ENCODE measurements at places on chromosomes 16 and 17. TPM values are rescaled to one million over a fixed set of nuclear protein-coding genes. Genes with fewer than 3 reads are reported as not detected.

Gene SEPTIN1
- total RNA-seq: 2.7 TPM

Gene ACSM2A
- total RNA-seq: not detected

Gene KRT32
- not detected for total RNA-seq

Gene NLRC3
- 0.66 TPM for total RNA-seq

Gene EFCAB5
- total RNA-seq: 0.59 TPM

Gene ITGB4
- 10.6 TPM for total RNA-seq

Gene XPO6
- total RNA-seq: 160 TPM

Gene SKAP1
- total RNA-seq: 0.30 TPM

- peaks cover 12% of the 10 kb centered on the region for H3K4me1 ChIP-seq
- peak overlapping the region; percentile 85 for H3K4me3 ChIP-seq
- H3K36me3 ChIP-seq: peaks cover 12% of the 10 kb centered on the region
- peak; percentile 69 for DNase-seq
- H3K27ac ChIP-seq: no peak overlapping the region
These were observed 477 bp downstream of the NTAN1 start for GRCh38 chr16:15055141-15056053.

DNA sequence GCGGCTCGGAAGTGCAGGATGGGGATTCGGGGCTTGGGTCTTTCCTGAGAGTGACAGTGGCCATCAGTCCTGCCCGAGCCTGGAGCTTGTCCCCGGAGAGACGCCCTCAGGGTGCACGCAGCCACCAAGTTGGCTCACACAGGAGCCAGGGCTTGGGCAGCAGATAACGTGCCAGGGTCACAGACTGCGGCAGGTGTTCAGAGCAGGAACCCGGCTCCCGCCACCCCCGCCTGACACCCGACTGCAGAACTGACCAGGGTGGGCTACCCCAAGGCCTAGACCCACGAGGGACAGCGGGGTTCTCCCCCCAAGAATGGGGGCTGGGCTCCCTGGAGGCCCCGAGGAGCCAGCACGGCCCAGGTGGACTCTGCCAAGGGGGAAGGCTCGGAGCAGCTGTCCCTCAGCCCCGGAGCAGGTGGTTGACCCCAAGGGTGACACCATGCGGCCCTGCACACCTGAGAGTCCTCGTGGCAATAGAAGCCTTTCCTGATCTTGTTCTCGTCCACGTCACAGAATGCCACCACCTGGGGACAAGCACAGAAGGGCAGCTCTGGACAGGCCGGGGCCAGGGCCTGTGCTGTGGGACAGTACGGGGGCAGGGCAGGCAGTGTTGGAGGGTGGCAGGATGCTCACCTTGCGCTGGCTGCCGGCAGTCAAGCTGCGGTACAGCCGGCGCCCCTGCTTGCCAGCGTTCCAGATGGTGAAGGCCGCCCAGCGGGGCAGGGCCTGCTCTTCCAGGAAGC lies 117.1 kb upstream of the ZNF750 start:
- no peak overlapping the region for H3K27ac ChIP-seq
- H3K27me3 ChIP-seq: peaks cover 8% of the 10 kb centered on the region
- H3K36me3 ChIP-seq: peaks cover 55% of the 10 kb centered on the region
- DNase-seq: peak; percentile 7
- no peak overlapping the region for H3K4me3 ChIP-seq
- no peaks in the 10 kb centered on the region for H3K4me1 ChIP-seq

DNA sequence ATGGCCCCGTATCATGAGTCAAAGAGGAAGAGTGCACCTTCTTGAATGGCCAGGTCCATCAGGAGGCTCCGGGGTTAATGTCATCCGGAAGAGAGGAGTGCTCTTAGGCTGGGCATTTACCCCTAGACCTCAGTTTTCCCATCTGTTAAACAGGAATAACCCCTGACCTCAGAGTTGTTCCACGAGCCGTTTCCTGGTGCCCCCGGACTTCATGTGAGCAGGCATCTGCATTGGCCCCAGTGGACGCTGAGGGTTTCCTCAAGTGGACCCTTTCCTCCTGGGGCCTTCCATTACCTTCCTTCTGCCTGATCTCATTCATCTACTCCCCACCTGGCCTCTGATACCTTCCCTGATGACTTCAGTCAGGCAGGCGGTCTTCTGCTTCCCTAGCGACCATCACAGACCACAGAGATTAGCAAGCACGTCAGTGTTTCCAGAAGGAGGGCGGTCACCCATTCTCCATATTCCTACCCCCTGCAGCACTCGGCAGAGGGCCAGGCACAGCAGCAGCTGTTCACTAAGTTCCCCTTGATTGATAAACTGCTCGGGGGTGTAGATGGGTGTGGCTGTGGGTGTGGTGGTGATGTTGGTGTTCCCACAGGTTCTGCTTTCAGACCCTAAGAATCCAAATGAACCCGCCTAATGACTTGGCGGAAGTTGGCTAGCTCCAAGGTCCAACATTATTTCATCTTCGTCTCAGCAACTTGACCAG lies 346.6 kb upstream of the TNRC6C start:
- H3K27me3 ChIP-seq: no peaks in the 10 kb centered on the region
- no peak for DNase-seq
- no peaks in the 10 kb centered on the region for H3K36me3 ChIP-seq
- H3K4me1 ChIP-seq: peaks cover 12% of the 10 kb centered on the region
- no peak overlapping the region for H3K27ac ChIP-seq

DNA sequence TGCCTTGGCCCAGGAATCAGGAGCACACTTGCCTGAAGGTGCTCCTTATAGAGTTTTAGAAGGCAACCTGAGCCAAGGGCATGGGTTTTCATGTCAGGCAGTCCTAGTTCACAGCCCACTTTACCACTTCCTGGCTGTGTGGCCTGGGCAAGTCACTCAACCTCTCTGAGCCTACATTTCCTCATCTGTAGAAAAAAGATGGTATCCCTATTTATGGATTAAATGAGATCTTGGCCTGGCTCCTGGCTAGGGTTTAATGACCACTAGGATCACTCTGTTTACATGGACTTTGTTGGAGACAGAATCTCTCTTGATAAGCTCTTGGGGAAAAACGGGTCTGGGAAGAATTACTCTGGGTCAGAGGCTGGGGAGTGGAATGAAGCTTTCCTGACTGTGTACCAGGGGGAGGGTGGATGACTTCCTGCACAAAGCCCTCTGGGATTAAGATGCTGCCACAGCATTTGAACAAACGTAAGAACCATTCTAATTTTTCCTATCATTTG lies 2.3 kb downstream of the MT2A start:
- H3K36me3 ChIP-seq: no peaks in the 10 kb centered on the region
- H3K27ac ChIP-seq: no peak overlapping the region
- H3K4me3 ChIP-seq: peak overlapping the region; percentile 79
- peaks cover 48% of the 10 kb centered on the region for H3K4me1 ChIP-seq

GRCh38 chr17:42107597-42108576 lies 4.6 kb downstream of the DHX58 start:
- no peaks in the 10 kb centered on the region for H3K36me3 ChIP-seq
- H3K27ac ChIP-seq: peak overlapping the region; percentile 89
- peak overlapping the region; percentile 70 for H3K4me3 ChIP-seq
- H3K4me1 ChIP-seq: peaks cover 24% of the 10 kb centered on the region
- peaks cover 6% of the 10 kb centered on the region for H3K27me3 ChIP-seq

DNA sequence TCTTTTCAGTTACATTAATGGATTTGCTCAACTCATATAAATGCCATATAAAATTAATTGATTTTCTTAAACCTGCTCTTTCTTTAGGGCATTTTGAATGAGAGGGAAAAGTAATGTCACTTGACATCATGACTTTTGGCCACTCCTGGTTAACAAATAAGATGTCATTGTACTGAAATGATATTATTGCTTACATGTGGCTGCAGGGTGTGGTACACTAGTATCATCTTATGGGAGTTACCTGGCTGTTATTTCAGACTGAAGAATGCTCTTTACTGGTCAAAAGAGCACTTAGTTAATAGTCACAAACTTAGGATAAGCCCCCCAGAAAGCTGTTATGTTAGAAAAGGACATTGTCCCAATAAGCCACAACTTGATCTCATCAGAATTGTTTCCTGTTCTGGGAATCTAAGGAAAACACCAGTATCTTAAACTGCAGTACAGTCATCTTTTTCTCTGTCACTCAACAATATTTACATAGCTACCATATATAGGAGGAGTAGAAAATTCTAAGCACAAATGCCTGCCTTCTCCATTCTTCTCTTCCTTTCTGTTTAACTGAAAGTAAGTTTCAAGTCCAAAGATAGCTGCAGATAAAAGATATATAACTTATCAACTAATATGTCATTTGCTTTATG lies 53.9 kb upstream of the MRC2 start:
- no peak overlapping the region for H3K27ac ChIP-seq
- DNase-seq: no peak
- peaks cover 3% of the 10 kb centered on the region for H3K4me1 ChIP-seq

DNA sequence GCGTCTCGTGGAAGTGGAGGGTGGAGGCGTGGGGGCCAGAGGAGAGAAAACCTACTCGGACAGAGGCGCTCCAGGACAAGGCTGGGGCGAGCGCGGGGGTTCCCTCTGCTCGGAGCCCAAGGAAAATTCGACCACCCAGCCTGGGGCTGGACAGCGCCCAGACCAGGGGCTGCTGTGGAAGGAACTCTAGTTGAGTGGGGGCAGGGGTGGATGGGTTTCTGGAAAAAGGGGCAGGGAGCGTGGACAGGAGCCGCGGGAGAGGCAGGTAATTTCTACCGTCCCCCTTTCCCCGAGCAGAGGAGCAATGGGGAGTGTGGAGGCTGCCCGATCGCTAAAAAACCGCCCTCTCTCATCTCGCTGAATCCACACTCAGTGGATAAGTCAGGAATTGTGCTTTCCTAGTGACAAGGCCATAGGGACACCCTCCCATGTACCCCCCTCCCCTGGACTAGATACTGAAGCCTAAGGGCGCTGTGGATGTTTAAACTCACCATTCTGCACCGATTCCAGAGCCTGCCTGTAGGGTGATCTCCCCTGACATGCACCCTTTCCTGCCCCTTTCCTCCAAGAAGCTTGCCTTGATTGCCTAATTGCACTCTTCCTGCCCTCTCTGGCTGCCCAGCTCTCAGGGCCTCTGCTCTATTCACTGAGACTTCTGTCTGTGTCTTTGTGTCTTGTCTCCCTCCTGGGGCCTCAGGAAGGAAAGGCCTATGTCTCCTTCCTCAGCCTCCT lies 90.7 kb upstream of the TMEM97 start:
- peaks cover 4% of the 10 kb centered on the region for H3K27me3 ChIP-seq
- peaks cover 4% of the 10 kb centered on the region for H3K36me3 ChIP-seq
- peaks cover 24% of the 10 kb centered on the region for H3K4me1 ChIP-seq
- H3K27ac ChIP-seq: peak overlapping the region; percentile 98
- H3K4me3 ChIP-seq: peak overlapping the region; percentile 97
- no peak for DNase-seq

DNA sequence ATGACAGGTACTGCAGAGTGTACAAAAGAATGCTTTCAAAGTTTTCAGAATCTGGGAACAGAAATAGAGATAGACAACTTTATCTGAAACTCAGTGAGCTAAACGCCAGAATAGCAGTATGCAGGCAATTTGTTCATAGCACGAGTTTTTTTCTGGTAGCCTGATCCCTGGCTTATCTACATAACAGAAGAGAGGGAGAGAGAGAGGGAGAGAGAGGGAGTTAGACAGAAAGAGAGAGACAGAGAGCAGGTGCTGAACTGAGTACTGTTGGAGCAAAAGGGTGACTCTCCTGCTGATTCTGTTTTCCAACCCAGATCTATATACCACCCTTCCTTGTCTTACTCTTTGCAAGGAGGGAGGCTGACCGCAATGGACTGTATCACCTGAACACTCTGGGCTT lies 388.0 kb upstream of the CA10 start:
- no peaks in the 10 kb centered on the region for H3K27me3 ChIP-seq
- H3K4me1 ChIP-seq: peaks cover 2% of the 10 kb centered on the region
- peaks cover 26% of the 10 kb centered on the region for H3K36me3 ChIP-seq
- no peak for DNase-seq
- no peak overlapping the region for H3K27ac ChIP-seq
- H3K4me3 ChIP-seq: no peak overlapping the region

DNA sequence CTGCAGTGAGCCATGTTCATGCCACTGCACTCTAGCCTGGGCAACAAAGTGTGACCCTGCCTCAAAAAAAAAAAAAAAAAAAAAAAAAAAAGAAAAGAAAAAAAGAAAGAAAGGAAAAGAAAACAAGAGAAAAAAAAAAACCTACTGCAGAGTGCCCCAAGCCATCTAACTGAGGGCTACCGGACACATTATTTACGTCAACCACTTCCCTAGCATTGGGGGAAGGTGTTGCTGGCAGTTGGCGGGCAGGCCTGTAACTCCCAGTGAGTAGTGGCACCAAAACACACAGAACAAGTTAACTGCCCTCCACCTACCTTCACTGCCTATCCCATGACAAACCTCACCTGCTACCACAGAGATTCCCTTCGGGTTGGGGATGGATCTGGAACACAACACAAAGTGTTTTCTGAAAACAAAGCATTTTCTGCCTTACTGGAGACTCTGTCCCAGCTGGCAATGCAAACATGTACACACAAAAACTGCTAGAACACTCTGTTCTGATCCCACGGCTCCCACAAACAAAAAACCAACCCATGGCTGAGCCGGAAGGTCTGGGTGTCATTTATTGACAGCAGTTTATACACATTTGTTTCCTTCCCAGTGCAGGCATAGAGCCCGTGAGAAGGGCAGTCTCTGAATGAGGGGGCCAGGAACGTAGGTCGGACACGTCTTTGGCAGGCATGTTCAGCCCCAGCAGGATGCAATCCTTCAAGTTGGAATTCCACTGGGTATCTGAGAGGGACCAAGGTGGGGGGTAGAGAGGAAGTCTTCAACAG lies 11.0 kb downstream of the PHB1 start:
- 0 out of 2 replicates have a peak, but pooled peaks cover 4% of the 10 kb centered on the region for H3K4me1 ChIP-seq
- peaks cover 54% of the 10 kb centered on the region for H3K36me3 ChIP-seq
- no peak overlapping the region for H3K4me3 ChIP-seq
- peak overlapping the region; percentile 33 for H3K27ac ChIP-seq
- DNase-seq: no peak
- H3K27me3 ChIP-seq: no peaks in the 10 kb centered on the region

DNA sequence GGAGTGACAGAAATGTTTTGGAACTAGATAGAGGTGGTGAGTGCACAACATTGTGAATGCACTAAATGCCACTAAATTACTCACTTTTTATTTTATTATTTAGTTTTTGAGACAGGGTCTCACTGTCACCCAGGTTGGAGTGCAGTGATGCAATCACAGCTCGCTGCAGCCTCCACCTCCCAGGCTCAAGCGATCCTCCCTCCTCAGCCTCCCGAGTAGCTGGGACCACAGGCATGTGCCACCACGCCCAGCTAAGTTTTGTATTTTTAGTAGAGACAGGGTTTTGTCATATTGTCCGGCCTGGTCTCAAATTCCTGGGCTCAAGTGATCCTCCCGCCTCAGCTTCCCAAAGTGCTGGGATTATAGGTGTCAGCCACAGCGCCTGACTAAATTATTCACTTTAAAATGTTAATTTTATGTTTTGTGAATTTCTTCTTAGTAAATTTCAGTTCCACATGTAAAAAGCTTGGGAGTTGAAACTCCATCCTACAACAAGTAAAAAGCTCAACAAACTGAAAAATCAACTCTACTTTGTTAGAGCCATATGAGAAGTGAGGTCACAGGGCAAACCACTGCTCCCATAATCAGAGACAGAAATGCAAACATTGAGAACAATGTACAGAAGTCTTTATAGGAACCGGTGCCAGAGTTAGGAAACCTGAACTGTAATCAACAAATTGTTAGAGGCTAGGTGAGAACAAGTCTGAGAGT lies 13.8 kb upstream of the SLC5A10 start:
- no peak overlapping the region for H3K4me3 ChIP-seq
- no peaks in the 10 kb centered on the region for H3K4me1 ChIP-seq
- H3K36me3 ChIP-seq: no peaks in the 10 kb centered on the region
- DNase-seq: no peak
- H3K27me3 ChIP-seq: no peaks in the 10 kb centered on the region
